Muscle of leg (tissue), 16 donors: ENCODE measurements at places on chromosomes 5 and 9. TPM values are rescaled to one million over a fixed set of nuclear protein-coding genes. Genes with fewer than 3 reads are reported as not detected.
A peak's percentile ranks its signal among the peaks of the same experiment; 100 is the strongest.

GRCh38 chr9:110748251-110748893 lies 79.8 kb downstream of the MUSK start:
- no peak for DNase-seq

DNA sequence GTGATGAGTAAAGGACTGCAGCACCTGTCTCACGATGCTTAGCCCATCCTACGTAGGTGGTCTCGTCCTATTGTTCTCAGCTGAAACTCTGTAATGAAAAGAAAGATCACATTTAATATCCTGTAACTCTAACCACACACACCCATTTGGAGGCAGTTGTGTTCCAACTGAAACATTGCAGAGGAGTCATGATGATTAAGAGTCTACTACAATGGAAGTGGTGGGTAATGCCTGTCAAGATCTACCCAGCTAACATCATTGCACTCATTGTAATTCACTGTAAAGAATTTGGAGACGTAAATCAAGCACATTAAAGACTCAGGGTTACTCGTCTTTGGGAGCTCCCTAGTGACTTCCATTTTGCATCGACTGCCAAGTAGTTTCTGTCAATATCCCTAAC lies 106.0 kb upstream of the PTPN3 start:
- no peak for DNase-seq

- no peak for DNase-seq
These were observed 21.1 kb downstream of the TBC1D2 start for GRCh38 chr9:98234245-98234825.

- DNase-seq, result peak; percentile 93
These were observed 99.8 kb downstream of the RALGPS1 start for GRCh38 chr9:127014216-127014909.

CDX1 gene
- 0.27 TPM for total RNA-seq

IFNB1 gene
- not detected for total RNA-seq

TERT gene
- not detected for total RNA-seq

SLC25A2 gene
- total RNA-seq, result 0.22 TPM
